ENCODE measurements at places on chromosomes 3 and 15. TPM values are rescaled to one million over a fixed set of nuclear protein-coding genes. Genes with fewer than 3 reads are reported as not detected.
A peak's percentile ranks its signal among the peaks of the same experiment; 100 is the strongest.

The EFL1 gene
- 21.8 TPM for polyA plus RNA-seq

GRCh38 chr3:62818347-62818746, 56.9 kb downstream of the CADPS start:
- DNase-seq = no peak

DNA sequence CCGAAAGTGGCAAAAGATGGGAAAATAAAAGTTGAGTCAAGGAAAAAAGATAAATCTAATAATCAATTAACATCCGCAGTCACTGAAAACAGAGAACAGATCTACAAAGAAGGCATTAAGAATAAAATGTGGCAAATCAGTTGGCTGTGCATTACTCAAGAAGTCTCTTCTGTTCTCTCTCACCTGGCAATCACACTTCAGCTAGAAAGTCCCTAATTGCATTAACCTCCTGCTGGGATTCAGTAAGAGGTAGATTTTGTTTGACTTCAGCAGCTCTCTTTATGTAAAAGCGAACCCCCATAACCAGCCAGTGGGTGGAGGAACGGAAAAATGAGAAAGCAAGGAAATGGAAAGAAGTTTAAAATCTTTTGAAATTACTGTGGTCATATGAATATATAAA, 94.7 kb upstream of the PLXND1 start:
- DNase-seq = no peak

DNA sequence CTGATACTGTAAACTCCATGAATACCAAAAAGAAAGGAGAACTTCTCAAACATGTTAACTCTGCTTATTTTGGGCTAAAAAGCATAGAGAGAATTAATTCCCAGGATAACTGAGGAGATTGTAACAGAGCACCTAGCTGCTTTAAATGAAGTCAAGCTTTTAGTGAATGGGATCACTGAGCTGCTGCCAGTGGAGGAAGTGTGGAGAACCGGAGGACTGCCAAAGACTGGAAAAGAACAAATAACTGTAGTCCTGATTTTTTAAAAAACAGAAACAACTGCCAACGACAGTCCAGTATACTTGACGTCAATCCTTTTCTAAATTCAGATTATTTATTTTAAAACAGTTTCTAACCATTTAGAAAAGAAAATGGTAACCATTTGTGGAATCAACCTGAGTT, 3.3 kb downstream of the C3orf70 start:
- DNase-seq = peak; percentile 31

GRCh38 chr3:139355476-139355875, 11.7 kb downstream of the MRPS22 start:
- DNase-seq = no peak

GRCh38 chr3:148453781-148454191, 243.9 kb upstream of the AGTR1 start:
- no peak for DNase-seq

- DNase-seq = no peak
These were observed 177.6 kb upstream of the UBE3A start for GRCh38 chr15:25616471-25616870.

GRCh38 chr3:195868336-195868865, 40.0 kb downstream of the TNK2 start:
- DNase-seq = no peak

GRCh38 chr3:188051801-188052168, 102.2 kb upstream of the LPP start:
- DNase-seq = peak; percentile 36

DNA sequence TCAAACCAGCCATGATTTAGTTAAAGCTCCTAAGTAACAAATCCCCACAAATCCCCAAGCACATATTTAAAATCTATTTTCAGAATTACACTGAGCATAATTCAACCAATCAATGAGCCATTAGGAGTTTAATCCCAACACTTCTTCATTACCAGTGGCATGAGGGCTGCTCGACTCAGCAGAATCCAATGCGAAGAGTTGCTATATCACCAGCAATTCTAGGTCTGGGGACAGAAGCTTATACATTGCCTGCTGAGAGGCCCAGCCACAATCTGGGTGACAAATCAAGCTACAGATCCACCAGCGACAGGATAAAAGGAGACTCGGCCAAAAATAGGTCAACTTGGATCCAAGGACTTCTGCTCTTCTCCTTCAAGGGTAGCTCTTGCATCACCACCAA, 238.8 kb downstream of the NTRK3 start:
- DNase-seq = no peak

The CCDC13 gene
- polyA plus RNA-seq = 1.8 TPM

DNA sequence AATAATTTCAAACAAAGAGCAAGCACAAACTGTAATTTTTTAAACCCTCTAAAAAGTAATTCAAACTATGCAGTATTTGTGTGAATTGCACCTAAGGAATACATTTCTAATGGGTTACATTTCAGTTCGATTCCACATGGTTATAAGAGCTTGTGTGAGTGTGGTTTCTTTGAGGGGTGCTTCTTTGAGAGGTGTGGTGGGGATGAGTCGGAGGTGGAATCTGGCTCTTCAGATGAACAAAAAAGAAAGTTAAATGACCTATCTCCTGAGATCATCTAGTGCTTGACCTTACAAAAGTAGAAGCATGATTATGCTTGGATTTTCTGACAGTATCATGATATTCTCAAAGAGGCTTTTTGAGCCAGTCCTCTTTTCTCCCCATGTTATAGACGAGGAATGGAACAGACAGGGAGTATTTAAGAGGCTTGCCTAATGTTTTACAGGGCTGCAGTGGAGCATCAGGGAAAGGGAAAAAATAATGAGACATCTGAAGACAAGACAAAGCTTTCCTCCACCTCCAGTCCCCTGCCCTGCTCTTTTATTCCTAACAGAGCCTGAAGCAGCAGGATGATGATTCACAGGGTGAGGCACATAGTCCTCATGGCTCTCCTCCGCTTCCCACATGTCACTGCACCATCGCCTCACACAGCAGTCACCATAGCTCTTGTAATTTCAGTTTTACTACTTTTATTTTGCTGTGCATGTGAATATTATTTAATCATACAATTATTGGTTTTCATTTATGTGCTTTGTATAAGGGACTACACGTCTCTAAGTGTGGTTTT, 82.0 kb downstream of the LYSMD4 start:
- no peak for DNase-seq

The LMLN gene
- 10.1 TPM for polyA plus RNA-seq

The LINGO1 gene
- 13.9 TPM for polyA plus RNA-seq

DNA sequence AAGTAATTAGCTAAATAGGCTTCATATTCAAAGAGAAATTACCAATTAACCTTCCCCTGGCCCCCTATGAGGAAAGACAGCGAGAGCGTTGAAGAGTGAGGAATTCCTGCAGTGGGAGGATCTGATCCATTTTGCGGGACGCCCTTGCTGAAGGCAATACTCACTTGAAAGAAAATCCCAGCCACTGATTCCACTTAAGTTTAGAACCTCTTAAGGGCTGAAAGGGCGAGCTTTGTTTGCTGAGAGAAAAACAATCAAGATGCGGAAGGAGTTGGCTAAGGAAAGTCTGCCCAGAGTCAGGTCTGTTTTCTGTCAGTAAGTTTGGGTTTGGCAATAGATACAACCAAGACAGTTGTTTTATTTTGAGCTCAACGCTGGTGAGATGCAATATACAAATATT, 102.8 kb upstream of the GBE1 start:
- no peak for DNase-seq

DNA sequence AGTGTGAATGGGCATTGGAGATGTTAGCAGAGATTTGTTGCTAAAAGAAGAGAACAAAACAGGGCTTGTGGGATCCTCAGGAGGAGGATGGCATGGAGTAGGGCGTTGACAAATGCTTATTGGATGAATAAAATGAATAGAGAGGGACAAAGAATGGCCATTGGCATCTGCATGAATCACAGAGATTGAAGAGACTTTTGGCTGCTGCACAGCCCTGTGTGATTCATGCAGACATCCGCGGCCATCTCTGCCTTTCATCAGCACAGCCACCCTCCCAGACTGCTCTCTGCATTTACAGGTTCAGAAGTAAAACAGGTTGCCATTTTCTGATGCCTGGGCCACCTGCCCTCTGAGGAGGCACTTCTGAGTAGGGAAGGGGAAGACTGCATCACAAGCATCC, 397.9 kb downstream of the EPHB1 start:
- no peak for DNase-seq

DNA sequence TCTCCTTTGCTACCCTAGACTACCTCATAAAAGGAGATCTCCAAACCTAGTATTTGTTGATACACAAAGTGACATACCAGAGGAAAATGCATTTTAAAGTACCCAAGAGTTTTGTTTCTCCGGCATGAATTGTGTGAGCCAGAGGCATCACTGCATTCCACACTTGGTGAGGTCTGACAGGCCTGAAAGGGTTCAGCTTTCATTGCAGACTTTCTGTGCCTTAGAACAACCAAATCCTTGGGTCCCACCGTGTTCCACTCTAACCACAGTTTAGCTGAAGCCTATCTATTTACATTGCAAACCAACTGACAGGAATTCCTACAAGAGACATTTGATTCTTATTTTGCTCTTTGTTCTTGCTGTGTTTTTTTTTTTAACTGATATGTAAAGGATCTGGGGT, 21.0 kb upstream of the EID1 start:
- no peak for DNase-seq

The RARRES1 gene
- 40.3 TPM for polyA plus RNA-seq

DNA sequence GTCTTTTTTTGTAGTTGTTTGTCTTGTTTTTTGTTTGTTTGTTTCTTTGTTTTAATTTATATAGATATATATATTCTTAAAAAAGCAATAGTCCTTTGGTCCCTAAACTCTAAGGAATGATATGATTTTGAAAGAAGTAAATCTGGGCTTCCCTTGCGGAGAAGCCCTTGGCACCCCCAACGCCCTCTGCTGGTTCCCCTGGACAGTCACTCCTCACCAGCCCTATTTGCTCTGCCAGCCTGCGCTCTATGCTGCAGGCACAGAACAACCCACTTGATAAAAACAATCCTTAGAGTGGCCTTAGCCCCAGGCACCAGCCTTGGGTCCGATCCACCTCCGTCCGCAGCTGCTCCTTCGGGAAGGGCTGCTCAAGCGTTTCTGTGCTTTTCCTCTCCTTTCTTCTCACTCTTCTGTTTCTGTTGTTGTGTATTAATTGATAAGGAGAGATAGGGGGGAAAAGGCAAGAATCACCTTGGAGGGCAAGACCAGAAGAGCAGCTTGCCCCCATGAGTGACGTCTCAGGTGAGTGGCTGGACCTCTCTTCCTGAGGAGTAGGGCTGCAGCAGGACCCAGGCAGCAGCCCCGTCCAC, 13.7 kb upstream of the PARP6 start:
- peak; percentile 85 for DNase-seq

DNA sequence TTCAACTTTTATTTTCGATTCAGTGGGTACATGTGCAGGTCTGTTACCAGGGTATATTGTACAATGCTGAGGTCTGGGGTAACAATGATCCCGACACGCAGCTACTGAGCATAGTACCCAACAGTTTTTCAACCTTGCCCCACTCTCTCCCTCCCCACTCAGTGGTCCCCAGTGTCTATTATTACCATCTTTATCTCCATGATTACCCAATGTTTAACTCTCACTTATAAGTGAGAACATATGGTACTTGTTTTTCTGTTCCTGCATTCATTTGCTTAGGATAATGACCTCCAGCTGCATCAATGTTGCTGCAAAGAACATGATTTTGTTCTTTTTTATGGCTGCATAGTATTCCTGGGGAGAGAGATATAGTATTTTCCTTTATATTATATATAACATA, 75.7 kb upstream of the EPHB3 start:
- no peak for DNase-seq

The TOP2B gene
- 261 TPM for polyA plus RNA-seq

DNA sequence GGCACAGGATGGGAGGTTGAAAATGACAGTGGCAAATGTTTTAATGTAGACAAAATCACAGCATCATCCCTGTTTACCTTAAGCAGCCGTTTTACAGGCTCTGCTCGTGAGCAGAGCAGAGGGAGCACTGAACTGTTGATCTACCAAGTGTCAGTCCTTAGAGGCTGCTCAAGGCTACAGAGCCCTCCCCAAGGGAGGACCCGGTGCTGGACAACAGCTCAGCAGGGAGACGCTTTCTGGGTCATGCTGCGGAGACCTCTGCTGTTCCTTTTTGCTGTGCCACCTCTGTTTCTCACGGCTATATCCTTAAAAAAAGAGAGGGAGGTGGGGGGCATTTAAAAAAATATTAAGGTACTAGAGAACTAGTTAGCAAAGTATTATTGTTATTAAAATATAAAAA, 400.2 kb downstream of the GABRB3 start:
- no peak for DNase-seq

The CSTA gene
- polyA plus RNA-seq = 0.79 TPM

All from left lung (tissue), 14 donors.